ENCODE measurements at places on chromosomes 1 and 21.

GRCh38 chr1:38555594-38555993, 304.0 kb downstream of the RRAGC start:
- DNase-seq, result no peak

DNA sequence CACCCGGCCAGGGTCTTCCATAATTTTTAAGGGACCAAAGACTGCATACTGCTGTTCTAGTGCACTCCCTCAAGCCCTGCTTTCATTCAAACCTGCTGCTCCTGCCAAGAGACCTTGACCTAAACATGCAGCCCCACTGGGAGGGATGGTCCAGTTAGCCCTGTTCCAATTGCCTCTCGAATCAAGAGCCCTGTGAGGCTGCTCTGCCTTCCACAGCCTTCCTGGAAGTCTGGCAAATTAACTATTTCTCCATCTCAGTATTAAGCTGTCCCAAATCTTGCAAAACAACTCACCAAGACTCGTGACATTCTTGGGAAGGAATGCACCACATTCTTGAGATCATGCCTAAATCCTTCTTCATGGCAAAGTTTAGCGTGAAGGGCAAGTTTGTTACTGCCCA, 231.3 kb downstream of the C1orf94 start:
- DNase-seq, result no peak

- DNase-seq, result no peak
Measured at GRCh38 chr1:164718821-164719220, 159.8 kb downstream of the PBX1 start.

- no peak for DNase-seq
Measured at GRCh38 chr1:183277821-183278738, 92.0 kb downstream of the LAMC2 start.

Measured in stimulated activated CD4-positive, alpha-beta T cell treated with anti-CD3 and anti-CD28 coated beads, Interleukin-1b, Interleukin-23, amount 100 ng/mL, for 24 hours (primary cell).